ENCODE measurements at places on chromosomes 5 and 9.

DNA sequence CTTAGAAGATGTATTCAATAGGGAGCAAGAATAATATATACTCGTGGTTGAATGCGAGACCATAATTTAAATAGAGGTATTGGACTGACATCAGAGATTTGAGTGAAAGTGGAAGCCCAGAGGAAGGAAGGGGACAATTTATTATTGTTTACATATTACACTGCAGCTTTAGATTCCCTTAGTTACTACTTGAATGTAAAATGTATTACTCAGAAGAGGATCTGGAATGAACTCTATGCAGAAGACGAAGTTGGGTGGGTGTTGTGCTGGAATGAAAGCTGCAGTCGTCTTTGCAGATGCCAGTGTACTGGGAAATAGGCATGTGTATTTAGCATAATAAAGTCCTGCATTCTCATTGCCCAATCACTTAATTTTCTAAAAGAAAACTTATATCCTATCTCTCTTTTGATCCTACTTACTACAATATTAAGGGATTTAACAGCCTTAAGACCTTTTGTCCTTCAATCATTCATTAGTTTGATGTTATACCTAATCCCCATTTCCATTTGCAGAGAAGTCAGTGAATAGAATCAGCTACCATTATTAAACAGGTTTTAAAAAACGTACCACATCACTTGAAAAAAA lies 570.7 kb upstream of the WWC1 start:
- DNase-seq = no peak

GRCh38 chr9:112043423-112043822 lies 131.7 kb downstream of the SUSD1 start:
- no peak for DNase-seq

- DNase-seq = no peak
These were observed 128.3 kb downstream of the BOD1 start for GRCh38 chr5:173488144-173488543.

GRCh38 chr9:6229619-6230018 lies 14.0 kb downstream of the IL33 start:
- no peak for DNase-seq

DNA sequence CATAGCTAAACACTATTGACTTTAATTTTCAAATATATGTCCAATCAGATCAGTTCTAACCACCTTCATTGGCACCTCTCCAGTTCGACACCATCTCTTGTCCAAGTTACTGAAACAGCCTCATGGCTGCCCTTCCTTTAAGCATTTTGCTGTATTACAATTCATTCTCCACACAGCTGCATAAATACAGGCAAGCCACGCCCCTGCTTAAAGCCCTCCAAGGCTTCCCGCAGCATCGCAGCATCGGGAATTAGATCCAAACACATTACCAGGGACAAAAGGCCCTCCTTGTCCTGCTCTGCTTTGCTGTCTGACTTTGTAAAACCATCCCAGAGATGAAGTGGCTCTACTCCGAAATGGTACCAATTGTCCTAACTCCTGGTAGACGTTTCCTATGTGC lies 75.1 kb upstream of the RAI14 start:
- DNase-seq = no peak

- DNase-seq = no peak
These were observed 163.7 kb downstream of the COL23A1 start for GRCh38 chr5:178426326-178427130.

DNA sequence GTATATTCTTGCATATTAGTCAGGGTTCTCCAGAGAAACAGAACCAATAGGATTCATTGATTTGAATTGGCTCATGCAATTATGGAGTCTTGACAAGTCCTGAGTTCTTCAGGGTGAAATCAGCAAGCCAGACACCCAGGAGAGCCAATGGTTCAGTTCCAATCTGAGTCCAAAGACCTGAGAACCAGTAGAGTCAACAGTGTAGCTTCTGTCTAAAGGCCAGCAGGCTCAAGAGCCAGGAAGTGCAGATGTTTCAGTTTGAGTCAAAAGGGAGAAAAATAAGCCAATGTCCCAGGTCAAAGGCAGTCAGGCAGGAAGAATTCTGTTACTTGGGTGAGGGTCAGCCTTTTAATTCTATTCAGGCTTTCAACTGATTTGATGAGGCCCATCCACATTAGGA lies 37.8 kb upstream of the ANKRD34B start:
- no peak for DNase-seq

- no peak for DNase-seq
These were observed 12.6 kb upstream of the SPARC start for GRCh38 chr5:151699071-151699901.

GRCh38 chr5:94613583-94613982 lies 4.8 kb downstream of the KIAA0825 start:
- no peak for DNase-seq

DNA sequence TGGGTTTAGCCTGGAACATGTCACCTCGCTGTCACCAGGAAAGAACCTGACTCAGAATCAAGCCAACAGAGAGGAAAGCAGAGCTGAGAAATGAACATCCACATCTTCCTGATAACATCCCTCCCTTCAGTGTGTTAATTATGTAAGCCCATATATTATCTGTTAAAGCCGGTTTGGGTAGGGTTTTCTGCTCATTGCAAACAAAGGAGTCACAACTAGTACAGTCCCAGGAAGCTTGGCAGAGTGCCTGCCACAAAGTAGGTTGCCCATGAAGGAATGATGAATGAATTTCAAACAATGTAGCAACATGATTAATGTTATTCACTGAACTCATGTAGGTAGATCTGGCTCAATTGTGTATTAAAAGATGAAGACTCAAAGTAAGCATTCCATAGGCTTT lies 10.4 kb upstream of the PPARGC1B start:
- DNase-seq = no peak

- peak; percentile 20 for DNase-seq
These were observed 453 bp downstream of the RASGEF1C start for GRCh38 chr5:180208435-180209081.

- DNase-seq = no peak
These were observed 134.2 kb downstream of the RNF180 start for GRCh38 chr5:64299805-64300204.

GRCh38 chr5:150342583-150342982 lies 14.9 kb upstream of the TCOF1 start:
- no peak for DNase-seq

DNA sequence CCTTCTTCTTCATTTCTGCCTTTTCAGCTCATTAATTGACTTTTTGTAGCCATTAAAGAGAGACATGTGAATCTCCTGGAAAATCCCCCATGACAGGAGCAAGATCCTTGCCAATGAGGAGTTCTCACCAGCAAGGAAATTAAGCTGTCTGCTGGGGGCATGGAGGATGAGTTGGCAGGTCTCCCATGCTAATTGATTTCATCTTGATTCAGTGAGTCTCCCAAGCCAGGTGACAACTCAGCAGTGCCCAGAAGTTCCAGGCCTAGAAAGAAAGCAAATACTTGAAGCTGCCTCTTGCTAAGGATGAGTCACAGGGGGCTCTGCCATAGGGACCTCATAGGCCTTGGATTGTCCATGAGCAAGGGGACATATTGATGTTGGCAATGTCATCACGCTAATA lies 30.0 kb upstream of the ADRA1B start:
- no peak for DNase-seq

All from activated naive CD4-positive, alpha-beta T cell treated with anti-CD3 and anti-CD28 coated beads, Interleukin-2, amount 50 U/mL, for 16 hours (primary cell).